Islet precursor cell (in vitro differentiated cells): ENCODE measurements at places on chromosomes 3 and 15.

DNA sequence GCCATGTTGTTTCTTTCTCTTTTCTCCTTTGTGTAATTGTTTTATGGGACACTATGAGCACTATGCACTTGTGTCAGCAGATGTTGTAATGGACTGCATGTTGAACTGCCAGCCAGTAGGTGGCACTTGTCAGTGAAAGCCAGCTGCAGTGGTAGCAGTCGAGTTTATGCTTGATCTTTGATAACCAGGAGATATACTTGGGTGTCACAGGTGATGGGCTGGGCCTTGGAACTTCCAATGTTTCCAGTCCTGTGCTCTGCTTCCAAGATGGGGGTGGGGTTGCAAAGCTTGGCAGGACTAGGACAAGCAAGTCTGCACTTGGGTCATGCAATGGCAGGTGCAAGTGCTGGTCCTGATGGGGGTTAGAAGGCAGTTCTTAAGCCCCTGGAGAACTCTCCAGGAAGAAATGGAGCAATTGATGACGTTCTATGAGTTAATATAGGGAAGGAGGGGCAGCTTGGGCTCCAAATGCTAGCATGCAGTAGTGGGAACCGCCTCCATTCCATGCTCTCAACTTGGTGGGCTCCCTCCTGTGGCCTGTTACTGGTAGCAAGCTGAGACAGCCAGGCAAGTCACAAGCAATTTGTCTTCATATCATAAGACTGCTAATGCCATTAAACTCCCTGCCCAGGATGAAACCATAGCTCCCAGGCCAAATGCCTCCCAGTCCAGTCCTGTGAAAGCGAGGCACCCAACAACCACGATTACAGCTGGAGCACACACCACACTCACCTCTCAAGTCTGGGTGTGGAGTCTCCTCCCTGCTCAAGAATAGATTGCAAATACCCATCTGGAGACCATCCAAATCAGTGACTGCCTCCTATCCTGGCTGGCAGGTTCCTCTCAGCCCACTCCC is 287.2 kb downstream of the CGGBP1 start:
- peak; percentile 68 for DNase-seq

- no peak for DNase-seq
These were observed 125.4 kb upstream of the PLCL2 start for GRCh38 chr3:16759227-16759903.

DNA sequence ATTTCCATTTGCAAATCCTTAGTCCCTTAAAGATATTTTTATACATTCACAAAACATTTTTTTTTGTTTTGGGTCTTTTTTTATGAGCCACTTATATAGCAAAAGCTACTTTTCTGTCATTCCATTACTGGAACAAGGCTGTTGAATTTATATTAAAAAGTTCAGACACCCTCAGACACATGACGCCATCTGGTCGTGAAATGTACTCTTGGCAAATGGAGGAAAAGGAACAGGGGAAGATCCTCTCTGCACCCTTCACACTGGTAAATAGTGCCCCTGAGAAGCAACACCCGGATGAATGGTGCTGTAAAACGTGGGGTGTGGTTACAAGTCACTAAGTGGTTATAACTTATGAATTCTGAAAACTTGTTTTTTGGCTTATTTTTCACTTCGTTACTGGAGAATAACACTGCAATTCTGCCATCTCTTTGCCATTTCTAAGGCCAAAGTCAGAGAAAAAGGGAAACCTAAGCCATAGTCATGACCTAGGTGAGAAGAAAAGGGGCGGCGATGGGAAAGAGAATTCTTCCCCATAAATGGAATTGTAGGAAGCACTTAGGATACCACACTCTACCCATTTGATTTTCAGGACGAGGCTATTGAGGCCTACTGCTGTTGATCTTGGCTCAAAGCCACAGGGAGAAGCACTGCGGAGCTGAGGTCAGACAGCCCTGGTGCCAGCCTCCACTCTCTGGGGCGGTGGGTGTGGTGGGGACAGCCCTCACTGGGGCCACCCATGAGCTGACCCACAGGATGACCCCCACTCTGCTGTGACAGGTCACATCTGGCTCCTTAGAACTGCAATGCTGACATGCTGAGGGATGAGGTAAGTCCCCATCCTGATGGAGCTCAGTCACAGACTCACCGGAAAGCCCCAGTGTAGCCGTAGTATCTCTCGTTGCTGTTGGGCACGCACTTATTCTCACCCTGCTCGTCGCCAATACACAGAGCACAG is 21.9 kb downstream of the LTF start:
- peak; percentile 36 for DNase-seq

- peak; percentile 45 for DNase-seq
These were observed 11.9 kb downstream of the CFAP100 start for GRCh38 chr3:126406389-126407296.

DNA sequence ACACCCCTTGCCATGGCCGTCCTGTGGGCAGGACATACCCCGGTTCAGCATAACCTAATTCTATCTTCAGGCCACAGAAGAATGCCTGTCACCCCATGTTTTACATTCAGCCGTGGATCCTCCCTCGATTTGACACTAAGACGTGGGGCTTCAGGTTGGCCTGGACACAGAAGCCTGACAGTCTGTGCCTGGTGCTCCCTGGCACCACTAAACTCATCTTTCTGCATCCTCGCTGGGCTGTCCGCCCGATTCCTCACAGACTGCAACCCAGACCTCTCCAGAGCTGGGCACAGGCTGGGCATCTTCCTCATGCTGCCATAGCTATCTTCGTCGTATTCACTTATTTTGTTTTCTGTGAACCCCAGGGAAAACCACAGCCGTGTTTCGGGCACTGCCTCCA is 117.8 kb upstream of the IQSEC1 start:
- DNase-seq: no peak
